ENCODE measurements at places on chromosomes 3 and 15.

DNA sequence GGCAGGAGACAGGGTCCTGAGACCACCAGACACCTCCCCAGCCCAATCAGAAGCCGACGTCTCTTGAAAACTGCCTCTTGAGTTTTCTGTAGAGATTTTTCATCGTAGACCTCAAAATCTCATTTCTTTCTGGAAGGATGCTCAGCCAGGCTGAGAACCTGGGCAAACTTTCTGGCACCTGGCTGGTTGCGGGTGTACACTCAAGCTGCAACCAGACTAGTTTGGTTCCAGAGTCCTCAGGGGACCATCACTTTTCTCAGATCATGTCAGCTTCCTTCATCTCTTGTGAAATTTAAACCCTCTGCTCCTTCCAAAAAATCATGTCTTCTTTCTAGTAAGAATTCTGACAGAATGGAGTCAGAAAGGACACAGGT, 45.1 kb downstream of the CMTM7 start:
- no peak for DNase-seq

GRCh38 chr15:57510647-57511046, 81.1 kb upstream of the MYZAP start:
- DNase-seq, result no peak

GRCh38 chr15:67641453-67641852, 99.0 kb downstream of the MAP2K5 start:
- no peak for DNase-seq

GRCh38 chr3:48564022-48564421, 441 bp upstream of the UCN2 start:
- DNase-seq, result no peak

- peak; percentile 57 for DNase-seq
Measured at GRCh38 chr15:67303490-67304363, 49.1 kb downstream of the IQCH start.

DNA sequence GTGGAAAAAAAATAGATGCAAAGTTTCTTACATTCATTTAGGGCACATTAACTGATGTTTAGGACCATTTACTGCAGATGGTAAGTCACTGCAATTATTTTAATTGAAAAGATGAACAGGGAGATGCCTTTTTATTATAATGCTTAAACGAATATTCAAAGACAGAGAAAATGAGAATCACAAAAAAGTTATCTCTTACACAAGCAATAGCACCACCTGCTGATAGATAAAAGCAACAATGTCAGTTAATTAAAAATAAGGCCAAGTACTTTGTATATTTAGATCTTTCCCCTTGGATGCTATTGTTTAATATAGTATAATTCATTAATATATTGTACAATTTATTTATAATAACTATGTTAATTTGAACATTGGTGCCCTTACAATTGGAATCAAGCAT, 55.9 kb downstream of the IFT80 start:
- peak; percentile 21 for DNase-seq

GRCh38 chr15:100995471-100996430, 76.6 kb downstream of the LRRK1 start:
- no peak for DNase-seq

DNA sequence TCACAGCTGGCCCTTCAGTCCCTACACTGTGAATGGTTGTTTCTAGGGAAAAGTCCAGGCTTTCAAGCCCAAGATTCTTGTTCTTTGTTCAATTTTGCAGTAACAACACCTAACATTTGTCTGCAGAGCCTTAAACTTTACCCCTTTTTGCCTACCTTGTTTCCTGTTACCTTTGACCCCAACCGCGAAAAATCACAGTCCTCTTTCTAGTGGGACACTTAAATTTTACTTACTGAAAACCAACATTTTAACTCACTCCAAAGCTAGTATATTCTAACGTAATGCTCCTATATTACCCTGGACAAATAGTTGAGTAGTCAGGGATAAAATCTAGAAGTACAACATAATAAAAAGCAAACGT, 649 bp upstream of the PIK3CB start:
- peak; percentile 9 for DNase-seq

DNA sequence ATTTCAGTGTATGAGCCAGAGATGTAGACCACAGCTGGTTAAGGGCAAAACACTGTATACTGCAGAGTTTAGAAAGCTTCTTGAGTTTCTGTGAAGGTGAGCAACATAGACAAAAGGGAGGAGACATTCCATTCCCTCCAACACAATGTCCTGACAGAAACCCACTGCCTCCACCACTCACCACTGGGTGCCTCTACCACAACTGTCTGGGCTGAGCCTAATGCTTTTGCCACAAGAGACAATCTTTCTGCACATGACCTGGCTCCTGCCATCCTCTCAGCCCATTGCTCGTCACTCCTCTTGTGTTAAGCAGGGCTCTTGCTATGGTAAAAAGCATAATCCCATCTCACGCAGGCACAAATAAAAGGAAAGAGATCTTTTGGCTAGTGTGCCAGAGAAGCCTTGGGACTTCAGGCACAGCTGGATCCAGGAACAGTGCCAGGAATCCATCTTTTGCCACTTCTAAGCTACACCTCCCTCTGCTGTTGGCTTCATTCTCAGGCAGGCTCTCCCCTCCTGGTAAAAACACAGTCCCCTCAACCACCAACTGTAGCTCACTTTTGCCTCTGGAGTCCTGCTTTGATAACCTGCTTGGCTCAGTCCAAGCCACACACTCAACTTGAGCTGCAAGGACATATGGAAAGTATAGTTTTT, 140.6 kb upstream of the PRR20G start:
- DNase-seq, result no peak

DNA sequence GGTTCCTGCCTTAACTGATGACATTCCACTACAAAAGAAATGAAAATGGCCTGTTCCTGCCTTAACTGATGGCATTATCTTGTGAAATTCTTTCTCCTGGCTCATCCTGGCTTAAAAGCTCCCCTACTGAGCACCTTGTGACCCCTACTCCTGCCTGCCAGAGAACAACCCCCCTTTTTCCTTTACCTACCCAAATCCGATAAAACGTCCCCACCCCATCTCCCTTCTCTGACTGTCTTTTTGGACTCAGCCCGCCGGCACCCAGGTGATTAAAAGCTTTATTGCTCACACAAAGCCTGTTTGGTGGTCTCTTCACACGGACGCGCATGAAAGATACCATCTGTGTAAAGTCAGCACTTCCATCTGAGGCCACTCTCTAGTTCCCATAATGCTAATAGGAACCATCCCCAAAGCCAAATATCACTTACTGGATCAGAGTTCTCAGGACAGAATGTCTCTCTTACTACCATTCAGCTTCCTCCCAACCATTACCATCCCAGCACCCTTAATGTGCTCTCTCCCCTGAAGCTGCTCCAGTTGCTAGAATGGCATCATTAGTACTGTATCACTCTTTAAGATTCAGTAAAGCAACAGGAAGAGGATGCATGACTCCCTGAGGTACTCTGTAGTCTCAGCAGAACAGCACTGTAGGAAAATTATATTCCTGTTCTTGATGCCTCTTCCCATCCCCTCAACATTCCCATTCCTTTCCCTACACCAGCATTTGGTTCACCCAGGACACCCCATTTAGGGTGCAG, 2.3 kb upstream of the HRG start:
- no peak for DNase-seq

- no peak for DNase-seq
Measured at GRCh38 chr3:69749461-69749860, 10.2 kb downstream of the MITF start.

DNA sequence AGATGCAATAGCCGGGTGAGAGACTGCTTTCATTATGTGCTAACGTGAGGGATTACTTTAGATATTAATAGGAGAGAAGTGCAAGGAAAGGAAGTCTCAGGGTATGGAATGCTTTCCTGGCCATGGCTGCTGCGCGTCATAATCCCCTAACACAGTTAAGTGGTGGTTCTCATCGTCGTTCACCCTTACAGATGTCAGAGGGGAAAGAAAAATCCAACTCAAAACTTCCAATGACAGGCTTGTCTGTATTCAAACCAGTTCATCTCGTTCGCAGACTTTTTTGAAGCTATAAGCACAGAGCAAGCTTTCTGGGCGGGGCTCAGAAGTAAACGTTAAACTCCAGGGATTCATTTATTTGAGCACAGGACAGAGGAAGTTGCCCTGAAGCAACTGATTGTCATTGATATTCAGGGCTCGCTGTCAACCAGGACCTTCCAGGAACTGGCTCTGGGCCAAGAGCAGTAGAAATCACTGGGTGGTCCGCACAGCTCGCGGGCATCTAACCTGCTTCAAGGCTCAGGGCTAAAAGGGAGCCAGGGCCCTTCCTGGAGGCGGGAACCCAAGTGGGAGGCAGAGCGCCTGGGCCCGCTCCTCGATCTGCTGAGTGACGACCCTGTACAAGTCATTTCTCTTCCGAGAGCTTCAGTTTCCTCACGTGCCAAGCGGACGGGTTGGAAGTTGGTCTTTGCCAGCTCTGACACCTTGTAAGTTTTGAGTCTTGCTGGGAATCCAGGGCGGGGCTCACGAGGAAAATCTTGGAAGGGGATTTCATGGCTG, 1.1 kb upstream of the LPP start:
- DNase-seq, result no peak

GRCh38 chr3:190155752-190156151, 35.1 kb upstream of the P3H2 start:
- DNase-seq, result no peak

DNA sequence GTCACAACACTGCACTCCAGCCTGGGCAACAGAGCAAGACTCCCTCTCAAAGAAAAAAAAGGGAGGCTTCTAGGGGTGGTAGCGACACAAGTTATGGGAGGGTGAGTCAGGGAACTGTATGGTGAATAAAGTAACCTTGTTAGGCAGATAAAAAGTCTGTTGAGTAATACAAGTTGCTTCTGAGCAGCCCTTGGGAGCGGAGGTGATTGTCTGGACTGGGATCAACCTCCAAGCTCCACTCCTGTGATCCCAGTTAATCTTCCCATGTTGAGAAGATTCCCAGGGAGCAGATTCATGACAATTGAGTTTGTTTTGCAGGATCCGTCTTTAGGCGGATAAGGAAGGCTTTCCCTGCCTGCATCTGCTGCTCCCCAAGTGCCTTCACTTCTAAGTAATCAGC, 335.9 kb downstream of the THSD4 start:
- no peak for DNase-seq

GRCh38 chr15:21261396-21261964, 178.8 kb downstream of the POTEB3 start:
- DNase-seq, result peak; percentile 70

DNA sequence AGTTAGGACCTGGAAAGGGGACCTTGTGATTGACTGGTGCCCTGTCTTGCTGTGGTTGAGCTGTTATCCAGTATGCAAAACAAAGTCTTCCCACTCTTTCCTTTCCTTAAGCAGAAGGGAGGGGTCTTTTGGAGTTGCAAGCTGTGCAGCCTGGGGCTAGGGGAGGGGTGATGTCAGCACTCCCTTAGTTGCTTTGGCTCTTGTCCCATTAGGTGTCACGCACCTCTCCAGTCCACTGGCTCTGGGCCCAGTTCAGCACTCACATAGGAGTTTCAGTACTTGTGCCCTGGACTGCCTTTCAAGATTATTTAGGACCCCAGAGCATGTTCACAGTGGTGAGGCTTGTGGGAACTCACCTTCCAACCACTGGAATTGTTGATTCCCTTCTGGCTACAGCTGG, 238.5 kb downstream of the DOCK3 start:
- peak; percentile 5 for DNase-seq

DNA sequence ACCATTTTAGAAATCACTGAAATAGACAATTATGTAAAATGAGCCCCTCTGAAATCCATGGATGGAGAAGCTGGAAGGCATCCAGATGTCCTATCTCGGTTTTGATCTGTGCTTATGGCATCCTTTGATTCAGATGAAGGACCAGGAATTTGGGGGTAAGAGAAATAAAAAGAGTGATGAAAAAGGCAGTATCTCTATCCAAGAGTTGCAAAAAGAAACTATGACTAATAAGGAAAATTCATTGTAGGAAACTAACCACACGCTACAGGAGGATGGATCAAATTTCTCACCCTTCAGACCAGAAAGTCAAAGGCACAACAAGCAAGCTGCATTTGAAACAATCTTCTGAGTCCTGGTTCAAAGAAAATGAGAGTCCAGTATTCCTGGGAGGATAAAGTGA, 34.8 kb downstream of the SRGAP3 start:
- DNase-seq, result no peak

DNA sequence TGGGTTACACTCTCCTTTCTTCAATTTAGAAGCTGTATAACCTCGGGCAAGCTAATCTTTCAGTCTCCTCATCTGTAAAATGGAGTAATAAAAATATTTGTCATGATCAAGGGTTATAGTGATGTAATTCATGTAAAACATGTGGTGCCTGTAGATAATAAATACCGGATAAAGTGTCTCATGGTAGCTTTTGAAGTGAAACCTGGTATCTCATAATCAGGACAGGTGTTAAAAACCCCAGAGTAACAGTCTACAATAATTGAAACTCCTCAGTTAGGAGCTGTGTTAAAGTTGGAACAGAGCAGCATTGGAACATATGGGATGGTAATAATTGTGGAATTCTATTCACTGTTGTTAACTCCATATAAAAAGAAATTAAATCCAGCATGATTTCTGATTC, 884 bp upstream of the KNL1 start:
- DNase-seq, result no peak

GRCh38 chr3:76586471-76586870, 453.4 kb upstream of the ROBO2 start:
- no peak for DNase-seq

GRCh38 chr3:185188816-185189215, 36.0 kb upstream of the C3orf70 start:
- DNase-seq, result no peak

DNA sequence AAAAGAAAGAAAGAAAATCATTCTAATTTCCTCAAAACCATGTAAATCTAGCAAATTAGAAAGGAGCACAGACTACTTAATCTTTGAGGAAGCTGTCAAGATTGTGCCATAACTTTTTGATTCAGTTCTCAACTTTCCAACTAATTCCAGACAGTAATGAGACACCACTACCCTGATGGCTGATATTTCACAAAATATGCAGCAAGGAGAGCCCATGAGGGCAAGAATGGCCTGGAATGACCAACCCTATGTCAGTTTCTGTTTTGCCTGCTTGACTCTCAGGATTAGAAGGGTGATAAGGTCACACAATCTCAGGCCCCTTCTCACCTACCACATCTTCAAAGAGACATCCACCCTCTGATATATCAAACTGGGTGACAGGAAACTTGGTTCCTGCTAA, 134.7 kb downstream of the MAGI1 start:
- no peak for DNase-seq

GRCh38 chr3:142356818-142357217, 91.0 kb downstream of the XRN1 start:
- no peak for DNase-seq

GRCh38 chr3:37918627-37919026, 56.9 kb downstream of the CTDSPL start:
- DNase-seq, result no peak

- DNase-seq, result no peak
Measured at GRCh38 chr3:66198437-66199088, 22.2 kb upstream of the SLC25A26 start.

DNA sequence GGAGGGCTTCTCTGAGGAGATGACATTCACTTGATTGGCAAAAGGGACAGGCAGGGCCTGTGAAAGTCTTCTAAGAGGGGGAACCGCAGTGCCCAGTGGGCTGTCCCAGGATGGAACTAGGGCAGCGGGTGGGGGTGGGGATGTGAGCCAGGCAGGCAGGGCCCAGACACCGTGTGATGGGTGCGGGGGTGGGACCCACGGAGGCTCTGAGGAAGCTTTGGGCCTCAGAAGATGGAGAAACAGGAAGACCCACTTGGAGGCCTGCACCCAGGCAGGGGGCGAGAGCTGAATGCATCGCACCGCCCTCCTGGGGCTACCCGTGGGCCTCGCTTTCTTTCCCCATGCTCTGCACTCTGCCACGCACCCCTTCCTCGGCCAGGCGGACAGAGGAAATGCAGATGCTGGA, 32.9 kb upstream of the ACAD9 start:
- no peak for DNase-seq

All from RPMI8226 (cell line).